ENCODE measurements at places on chromosomes 7 and 10. TPM values are rescaled to one million over a fixed set of nuclear protein-coding genes. Genes with fewer than 3 reads are reported as not detected.
A peak's percentile ranks its signal among the peaks of the same experiment; 100 is the strongest.

PILRA gene
- total RNA-seq, result 2.3 TPM

DNA sequence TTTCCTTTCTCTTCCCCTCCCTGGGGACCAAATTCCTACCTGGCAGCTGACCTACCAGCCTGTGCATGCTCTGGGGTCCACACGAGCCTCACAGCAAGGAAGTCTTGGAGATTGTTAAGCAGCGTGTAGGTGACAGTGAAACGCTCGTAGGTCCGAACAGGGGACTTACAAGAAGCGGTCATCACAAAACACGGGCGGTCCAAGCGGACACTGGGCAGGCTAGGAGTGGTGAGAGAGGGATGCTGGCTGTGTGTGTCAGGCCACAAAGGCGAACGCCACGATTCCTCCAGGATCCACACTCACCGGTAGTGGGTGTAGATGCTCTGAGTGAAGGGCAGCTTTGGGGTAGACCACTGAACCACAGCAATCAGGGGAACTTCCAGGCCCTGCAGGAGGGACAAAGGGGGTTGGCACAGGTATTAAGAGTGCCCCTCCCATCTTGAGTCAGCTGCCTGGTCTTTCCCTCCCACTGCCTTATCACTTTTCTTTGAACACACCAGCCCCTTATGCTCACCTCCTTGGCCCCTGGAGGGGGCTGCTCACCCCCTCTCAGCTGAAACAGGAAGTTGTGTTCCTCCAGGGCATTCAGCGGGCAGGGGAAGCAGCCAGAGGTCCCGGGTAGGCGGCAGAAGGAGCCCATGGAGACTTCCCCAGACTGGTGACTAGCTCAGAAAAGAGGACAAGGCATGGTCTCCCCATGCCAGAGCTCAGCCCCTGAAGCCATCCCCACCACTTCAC, 2.0 kb downstream of the TRAPPC14 start:
- no peak for DNase-seq

TRIL gene
- 0.72 TPM for total RNA-seq

HPSE2 gene
- not detected for total RNA-seq

PRKAR2B gene
- total RNA-seq, result 7.6 TPM

GRCh38 chr7:115914951-115915350, 115.6 kb downstream of the TFEC start:
- DNase-seq, result no peak

GRCh38 chr7:12949060-12949931, 261.9 kb downstream of the ARL4A start:
- peak; percentile 18 for DNase-seq

DNA sequence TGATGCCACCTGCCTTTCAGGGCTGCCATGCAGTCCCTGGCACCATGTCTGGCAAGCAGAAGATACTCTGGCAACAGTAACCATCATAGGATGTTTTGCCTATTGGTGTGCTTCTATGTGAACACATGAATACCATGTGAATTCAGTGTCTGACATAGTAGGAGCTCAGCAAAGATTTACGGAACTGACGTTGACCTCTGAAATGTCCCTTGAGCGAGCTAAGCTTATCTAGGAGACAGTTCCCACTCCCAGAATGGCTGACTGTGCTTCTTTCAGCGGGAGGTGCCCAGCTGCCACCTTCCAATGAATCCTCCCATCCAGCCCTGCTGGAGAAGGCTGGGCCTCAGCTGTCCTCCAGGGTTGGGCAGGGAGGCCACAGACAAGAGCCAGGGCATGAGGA, 71.2 kb upstream of the LRRC18 start:
- DNase-seq, result no peak

DNA sequence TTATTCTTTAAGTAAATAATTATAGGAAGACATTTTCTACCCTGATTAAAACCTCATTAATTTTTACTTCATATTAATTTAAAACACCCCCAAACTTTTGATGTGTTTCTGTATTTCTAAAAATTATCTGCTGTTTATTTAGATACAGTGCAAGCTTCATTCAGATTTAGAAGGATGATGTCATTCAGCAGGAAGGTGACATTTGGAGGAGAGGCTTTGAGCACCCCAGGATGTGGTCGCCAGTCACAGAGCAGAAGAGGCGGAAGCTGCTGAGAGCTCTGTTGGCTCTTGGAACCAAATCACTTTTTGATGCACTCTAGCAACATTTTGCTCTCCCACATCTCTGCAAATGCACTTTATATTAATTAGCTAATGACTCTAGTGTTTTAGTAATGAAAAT, 233.9 kb upstream of the CACNA2D1 start:
- DNase-seq, result peak; percentile 40

DNA sequence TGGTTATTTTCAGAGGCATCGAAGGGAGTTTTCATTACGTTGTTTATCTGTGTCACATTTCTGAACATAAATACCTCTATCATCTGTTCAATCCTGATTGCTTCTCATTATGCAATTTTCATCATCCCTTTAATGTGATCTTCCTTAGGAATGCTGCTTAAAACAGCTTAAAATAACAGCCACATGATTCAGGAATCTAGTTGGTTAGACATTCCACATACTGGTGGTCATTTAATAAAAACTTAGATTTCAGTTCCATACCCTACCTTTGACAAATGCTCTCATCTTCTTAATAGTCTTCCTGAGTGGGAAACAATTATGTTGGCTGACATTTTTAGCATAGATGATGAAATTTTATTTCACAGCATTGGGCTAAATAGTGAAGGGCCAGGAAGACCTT, 191.3 kb upstream of the CDCA7L start:
- peak; percentile 84 for DNase-seq

GRCh38 chr10:22683140-22683389, 31.3 kb downstream of the PIP4K2A start:
- DNase-seq, result peak; percentile 74

DNA sequence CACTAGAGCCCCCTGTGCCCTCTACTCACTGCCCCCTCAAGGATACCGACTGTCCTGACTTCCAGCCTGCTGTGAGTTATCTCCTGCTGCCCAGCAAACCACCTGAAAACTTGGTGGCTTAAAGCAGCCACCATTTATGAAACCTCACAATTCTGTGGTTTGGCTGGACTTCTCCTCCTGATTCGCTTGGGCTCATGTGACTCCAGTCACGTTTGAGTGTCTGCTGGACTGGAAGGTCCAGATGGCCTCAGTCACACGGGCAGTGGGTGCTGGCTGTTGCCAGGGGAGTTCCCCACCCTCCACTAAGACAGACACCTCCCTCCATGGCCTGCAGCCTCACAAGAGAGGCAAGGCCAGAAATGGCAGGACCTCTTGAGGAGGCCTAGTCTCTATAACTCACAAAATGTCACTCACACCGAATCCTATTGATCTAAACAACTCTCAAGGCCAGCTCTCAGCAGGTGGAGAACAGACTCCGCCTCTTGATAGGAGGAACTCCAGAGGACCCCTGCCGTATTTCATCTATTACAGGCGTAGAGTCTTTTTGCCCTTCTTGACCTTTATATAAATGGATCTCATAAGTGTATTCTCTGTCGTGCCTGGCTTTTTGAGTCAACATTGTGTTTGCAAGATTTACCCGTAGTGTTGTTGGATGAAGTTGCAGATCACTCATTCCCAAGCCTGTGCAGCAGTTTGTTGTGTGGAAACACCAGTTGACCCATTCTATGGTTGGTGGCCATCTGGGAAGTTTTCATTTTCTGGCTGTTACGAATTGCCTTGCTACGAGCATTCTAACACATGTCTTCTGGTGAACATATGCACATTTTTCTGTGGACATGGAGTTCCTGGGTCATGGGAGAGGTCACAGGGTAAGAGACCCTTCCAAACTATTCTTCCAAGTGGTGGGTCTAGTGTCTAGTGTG, 48.3 kb downstream of the ZMIZ1 start:
- peak; percentile 48 for DNase-seq

DNA sequence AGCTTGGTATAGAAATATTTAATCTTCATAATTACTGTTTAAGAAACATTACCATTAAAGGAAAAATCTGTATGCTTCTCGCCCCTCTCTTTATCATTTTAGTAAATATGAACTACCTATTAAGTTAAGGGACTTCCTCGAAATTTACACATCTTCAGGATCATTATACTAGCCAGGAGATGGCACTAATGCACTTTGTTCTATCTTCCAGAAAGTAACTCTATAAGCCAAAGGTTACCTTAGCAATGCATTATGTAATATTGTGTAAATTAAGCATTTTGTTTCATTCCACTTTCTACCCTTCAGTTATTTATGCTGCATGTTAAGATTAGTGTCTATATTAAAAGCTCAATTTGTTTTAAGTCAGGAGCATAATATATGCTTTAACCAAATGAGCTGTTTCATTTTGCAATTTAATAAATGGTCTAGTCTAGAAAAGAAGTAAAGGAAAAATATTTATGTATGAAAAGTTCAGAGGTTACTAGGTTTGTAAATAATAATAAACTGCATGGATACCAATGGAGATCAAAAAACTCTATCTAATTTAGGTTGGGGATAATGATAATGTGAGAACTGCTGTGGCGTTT, 128.5 kb downstream of the ANKRD7 start:
- peak; percentile 6 for DNase-seq

GRCh38 chr10:61438141-61438988, 14.8 kb downstream of the TMEM26 start:
- peak; percentile 48 for DNase-seq

ZNF804B gene
- not detected for total RNA-seq

GRCh38 chr10:104300002-104300735, 31.2 kb downstream of the GSTO2 start:
- DNase-seq, result peak; percentile 99

Measured in astrocyte (in vitro differentiated cells and primary cell).